ENCODE measurements at places on chromosomes 5 and 9.

GRCh38 chr5:102226321-102226720 is 69.8 kb downstream of the SLCO4C1 start:
- no peak for DNase-seq

DNA sequence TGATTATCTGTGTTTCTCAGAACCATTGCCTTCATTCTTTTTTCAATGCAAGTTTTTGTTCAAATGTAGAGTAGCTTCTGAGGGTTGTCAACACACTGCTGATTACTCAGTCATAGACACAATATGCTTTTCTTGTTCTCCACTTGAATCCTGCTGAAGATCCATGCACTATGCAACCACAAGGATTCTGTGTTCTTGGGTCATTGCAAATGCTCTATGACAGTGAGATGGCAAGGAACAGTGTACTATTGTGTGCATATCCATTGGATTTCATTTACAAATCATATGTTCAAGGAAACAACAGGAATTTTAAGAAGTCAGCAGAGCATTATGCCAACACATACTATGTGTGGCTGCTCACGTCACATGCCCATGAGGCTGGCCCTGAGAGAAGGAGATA is 1590.2 kb downstream of the EFNA5 start:
- DNase-seq = no peak

DNA sequence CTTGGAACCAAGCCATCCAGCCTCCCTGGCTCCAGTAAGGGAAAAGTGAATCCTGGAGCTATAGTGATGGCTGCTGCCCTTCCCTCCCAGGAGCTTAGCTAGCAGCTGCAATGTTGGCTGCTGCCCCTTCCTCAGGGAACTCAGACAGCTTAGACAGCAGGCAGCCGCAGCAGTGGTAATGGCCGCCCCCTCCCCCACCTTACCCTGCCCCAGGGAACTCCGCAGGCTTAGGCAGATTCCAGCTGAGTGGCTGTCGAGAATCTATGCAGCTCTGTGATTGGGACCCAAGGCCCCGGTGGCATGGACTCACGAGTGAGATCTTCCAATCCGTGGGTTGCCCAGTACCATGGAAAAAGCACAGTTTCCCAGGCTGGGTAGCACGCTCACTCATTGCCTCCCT is 378.6 kb downstream of the NNT start:
- DNase-seq = no peak

DNA sequence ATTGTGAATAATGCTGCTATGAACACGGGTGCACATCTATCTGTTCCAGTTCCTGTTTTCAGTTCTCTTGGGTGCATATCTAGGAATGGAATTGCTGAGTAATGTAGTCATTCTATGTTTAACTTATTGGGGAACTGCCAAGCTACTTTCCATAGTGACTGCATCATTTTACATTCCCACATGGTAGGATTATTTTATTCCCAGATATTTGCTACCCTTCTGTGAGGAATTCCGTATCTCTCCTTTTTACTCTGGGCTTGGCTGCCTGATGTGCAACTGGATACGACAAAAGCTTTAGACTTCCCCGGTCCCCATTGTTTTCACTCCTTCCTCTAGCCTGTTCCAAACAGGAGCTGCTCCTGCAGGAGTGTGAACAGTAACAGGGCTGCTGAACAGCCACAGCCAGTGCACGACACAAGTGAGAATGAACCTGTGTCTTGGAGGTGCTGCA is 7.2 kb downstream of the TAS2R1 start:
- no peak for DNase-seq

DNA sequence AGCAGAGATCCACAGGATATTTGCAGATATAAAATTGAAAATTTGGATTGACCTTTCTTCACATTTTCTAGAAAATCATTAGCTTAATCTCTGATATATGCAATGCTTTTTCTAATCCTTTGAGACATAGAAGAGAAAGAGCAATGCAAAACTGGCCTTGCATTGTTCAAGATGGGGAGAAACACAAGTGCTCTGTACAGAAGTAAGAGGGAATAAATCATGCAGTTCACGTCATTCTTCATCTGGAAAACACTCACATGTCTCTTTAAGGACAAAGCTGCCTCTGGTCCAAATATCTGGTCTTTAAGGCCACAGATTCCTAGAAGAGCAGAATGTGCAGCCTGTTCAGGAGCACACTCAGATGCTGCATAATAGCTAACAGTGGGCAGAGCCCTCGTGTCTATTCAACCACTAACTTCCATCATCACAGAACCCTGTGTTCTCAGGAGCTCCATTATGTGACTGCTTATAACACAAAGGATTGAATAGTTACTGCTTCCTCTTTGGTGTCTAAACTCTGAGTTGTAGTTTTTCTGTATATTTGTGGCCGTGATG is 277.5 kb downstream of the PLK2 start:
- no peak for DNase-seq

- no peak for DNase-seq
These were observed 47.5 kb upstream of the NRARP start for GRCh38 chr9:137349471-137350033.

GRCh38 chr9:16152276-16153101 is 599.6 kb downstream of the CCDC171 start:
- no peak for DNase-seq

DNA sequence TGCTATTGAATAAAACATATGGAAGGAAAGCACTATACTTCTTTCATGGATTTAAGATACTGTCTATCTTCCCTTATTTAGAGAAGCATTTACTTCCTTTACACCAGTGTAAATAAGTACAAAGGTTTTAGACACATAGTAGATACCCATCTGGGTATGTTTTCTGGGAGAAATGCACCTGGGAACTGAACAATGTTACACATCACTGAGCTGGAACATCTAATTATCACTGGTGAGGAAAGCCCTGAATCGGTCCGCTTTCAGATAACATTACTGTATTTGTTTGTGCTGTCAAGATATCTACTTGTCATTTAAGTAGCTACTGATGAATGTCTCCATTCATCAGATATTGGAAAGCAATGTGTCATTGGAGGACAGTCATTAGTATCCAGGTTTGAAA is 964.7 kb upstream of the PTPRD start:
- no peak for DNase-seq

DNA sequence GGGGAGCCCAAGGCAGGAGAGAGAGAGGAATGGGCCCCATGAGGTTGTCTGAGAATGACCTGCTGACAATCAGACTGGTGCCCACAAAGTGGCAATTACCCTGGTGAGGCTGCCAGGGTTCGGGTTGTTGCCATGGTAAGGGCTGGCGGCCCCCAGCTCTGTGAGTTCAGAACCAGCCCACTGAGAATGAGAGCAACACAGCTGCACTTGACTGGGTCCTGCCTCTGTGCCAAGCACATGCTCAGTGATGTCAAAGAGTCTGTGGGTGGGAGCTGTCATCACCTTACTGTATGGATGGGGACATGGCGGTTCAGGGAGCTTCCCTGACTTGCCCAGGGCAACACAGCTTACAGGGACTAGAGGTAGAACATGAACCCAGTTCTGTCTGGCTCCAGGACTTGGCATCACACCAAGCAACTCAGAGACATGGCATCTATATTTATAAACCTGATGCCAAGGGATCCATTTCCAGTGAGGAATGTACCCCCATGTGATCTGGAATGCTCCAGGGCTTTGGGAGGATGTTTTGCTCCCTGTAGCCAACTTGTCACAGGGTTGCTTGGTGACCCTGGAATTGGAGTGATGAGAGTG is 38.2 kb upstream of the TEX48 start:
- DNase-seq = no peak

DNA sequence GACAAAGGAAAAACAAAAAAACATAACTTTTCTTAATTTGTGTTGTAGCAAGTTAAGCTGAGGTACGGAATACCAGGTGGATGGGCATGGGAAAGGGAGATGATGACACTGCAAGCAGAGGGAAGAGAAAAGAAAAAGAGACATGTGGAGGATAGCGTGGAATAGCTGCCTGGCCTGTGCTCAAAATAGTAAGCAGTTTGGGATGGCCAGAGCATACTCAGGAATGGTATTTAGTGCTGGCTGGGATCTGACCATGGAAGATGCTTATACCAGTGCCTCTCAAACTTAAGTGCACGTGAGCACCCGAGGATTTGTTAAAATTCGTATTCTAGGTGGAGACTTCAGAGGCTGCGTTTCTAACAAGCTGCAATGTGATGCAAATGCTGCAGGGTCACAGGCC is 41.3 kb downstream of the LNPEP start:
- DNase-seq = no peak

GRCh38 chr9:35827486-35827885 is 1.0 kb downstream of the FAM221B start:
- DNase-seq = no peak

DNA sequence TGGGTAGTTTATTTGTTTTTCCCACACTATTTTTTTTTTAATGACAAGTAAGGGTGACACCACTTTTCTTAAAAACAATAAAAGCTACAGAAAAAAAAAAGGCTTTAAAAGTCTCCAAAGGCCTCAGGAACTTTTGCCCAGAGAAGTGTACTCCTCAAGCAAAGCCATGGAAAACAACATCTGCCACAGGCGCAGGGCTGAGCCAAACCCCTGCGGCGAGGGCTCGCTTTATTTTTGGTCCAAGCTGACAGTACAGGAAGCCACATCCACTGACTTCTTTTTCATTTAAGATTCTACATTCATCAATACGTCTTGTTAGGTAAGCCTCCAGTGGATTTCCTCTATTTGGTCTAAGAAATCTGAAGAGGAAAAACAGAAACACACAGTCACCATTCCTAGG is 51.9 kb upstream of the IFNK start:
- DNase-seq = no peak

DNA sequence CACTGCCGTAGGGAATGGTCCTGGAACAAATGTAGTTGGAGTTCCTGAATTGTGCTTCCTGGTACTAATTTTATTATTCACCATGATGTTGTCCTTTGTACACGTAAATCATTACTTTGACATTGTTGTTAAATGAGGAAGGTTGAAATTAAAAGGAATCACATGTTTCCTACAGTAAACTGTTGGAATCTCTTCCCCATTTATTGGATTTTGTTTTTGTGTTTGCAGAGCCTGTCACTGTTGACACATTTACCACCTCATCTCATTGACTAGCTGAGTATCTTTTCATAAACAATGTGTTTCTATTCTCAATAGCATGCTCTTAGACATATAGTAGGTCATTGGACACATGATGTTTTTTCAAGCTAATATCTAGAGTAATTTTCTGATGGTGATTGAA is 1012.5 kb downstream of the NR2F1-AS1 start:
- DNase-seq = no peak

- DNase-seq = no peak
These were observed 219.1 kb upstream of the PCSK5 start for GRCh38 chr9:75671354-75671753.

- no peak for DNase-seq
These were observed 88.7 kb downstream of the EMB start for GRCh38 chr5:50352382-50352781.

GRCh38 chr5:74598731-74599130 is 41.8 kb downstream of the ENC1 start:
- no peak for DNase-seq

DNA sequence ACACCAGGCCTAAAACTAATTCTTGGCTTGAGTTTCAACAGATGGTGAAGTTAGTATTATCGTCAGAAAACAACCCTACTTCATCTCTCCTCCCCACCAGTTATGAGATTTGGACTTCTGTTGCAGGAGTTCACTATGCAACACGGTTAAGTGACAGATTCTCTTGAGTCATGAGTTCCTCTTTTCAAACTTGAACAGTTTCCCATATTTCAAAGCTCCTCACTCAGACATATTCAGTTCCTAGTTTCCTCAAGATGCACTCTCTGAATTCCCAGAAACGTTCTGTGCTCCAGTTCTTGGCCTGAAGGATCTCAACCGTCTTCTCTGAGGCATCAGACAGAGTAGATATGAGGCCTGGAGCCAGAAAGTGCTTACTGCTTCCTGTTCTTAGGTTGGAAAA is 7.3 kb upstream of the PTGER4 start:
- no peak for DNase-seq

- DNase-seq = no peak
These were observed 1.6 kb downstream of the DMRT2 start for GRCh38 chr9:1051584-1052275.

DNA sequence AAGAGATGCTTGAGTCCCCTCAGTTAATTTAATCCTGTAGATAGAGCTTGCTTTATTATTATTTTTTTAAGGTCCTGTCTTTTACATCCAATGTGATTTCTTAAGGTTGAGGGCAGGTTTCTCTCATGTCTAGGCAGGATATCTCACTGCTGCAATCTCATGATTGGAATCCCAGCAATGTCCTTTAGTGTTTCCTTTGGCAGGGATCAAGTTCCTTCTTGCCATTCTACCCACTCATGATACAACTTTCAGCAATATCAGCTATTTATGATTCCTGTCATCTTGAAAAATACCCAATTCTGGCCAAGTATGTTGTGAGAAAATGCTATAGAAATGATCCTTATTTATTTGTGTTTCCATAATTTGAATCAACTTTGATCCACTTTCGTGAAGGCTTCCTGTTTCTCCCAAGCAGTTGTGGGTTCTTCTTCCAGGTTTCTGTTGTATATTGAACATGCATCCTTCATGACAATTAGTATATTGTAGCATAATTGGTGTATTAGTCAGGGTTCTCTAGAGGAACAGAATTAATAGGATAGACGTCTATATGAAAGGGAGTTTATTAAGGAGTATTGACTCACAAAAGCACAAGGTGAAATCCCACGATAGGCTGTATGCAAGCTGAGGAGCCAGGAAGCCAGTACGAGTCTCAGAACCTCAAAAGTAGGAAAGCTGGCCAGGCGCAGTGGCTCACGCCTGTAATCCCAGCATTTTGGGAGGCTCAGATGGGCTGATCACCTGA is 18.4 kb upstream of the VPS13A start:
- DNase-seq = no peak

DNA sequence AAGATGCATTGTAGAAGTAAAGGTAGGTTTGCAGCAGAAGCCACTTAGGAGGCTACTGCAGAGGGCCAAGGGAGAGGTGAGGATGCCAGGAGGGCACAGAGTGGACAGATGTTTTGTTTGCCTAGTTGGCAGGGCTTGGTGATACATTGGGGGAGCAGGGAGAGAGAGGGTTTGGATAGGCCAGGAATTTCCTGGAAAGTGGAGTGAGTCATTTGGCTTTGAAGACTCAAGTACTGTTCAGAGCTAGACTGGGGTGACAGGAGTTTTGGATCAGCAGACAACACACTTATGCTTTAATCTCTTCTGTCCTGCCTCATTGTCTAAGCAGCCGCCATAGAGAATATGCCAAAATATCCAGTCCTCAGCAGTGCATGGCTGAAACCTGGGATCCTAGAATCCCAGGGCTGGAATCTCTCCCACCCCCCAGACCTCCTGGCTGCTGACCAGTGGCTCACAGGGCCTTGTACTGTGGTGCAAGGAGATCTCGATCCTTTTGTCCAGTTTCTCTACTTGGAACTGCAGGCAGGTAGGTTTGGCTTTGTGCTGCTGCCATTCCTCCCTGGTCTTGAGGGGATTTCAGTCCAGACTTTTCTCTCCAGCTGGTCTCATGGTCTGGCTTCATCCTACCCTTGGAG is 11.0 kb downstream of the TMEM268 start:
- DNase-seq = no peak

DNA sequence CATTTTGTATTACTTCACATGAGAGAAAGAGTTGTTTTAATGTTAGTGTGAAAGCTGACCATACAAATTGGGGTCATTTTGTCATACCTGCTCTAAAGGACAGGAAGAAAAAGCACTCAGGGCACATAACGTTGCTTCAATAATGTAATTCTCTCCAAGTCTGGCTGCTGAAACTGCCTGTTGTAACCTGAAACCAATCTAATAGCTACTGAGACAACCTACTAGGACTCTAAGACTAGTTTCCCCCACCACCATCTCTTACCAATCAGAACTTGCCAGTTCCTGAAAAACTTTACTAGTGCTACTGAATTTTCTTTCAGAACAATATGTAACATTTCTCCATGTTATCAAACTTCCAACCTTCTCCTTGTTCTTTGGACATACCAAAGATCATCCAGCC is 374.7 kb downstream of the PTPRD start:
- no peak for DNase-seq

All from RWPE2 (cell line).